ENCODE measurements at places on chromosomes 7 and 10.
A peak's percentile ranks its signal among the peaks of the same experiment; 100 is the strongest.

GRCh38 chr7:142320883-142321282 lies 63.0 kb upstream of the PRSS58 start:
- ATAC-seq, result no peak

DNA sequence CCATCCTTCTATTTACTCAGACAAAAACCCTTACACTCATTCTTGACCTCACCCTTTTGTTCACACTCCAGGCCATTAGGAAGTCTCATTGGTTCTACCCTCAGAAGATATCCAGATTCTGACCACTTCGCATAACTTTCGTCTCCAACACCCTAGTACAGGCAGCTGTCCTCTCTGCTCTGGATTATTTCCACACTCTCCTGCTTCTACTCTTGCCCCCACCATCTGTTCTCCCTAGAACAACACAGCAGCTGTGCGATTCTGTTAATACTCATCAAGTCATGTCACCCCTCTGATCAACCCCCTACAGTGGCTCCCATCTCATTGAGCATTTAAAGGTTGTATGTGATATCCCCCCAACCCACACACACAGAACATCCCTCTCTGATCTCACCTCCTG lies 15.5 kb upstream of the TRIL start:
- ATAC-seq, result no peak

GRCh38 chr10:61390851-61391250 lies 62.3 kb downstream of the TMEM26 start:
- ATAC-seq, result no peak

DNA sequence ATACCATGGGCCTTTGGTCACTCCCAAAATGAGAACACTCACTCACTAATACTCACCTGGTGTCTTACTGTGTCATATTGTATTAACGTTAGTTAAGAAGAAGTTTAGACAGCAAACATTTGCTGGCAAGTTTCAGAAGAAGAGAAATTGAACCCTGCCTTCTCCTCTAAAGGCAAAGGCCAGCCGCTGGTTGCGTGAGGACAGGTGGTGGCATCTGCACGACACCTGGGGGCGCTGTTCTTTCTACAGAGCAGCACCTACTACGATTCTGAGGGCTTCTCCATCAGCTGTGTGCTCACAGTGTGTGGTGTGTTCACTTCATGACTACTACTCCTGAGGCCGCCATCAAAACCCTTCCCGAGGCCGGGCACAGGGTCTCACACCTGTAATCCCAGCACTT lies 17.9 kb upstream of the CLEC2L start:
- ATAC-seq, result no peak

GRCh38 chr7:120259386-120259785 lies 13.6 kb upstream of the KCND2 start:
- ATAC-seq, result no peak

DNA sequence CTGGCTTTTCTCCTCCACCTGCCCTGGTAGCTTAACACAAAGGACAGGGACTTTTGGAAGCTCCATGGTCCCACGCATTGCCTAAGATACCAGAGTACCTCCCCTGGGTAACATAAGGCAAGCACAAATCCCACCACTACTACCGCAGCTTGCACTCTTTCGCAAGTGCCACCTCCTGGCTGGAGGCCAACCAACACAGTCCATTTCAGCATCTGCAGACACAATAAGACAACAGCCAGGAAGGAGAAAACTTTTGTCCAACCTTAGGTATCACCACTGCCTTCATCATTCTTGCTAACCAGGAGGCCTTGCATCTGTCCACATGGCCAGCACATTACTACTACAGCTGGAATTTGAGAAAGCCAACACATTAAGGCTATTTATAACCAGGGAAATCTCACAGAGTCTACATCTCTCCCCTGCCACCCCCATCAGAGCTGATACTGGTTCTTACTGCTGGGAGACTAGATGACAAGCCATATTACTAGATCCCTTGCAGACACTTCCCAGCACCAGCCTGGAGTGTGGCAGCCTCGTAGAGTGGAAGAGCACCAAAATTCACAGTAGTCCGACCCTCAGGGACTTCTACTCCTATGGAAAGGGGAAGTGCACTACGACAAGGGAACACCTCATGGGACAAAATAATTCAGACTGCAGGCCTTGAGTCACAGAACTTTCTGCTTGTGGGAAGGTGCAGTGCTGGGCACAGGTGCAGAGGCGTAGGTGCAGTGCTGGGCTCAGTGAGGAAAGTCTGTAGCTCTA lies 39.8 kb upstream of the CDK13 start:
- ATAC-seq, result no peak

- no peak for ATAC-seq
These were observed 25.2 kb downstream of the AOC1 start for GRCh38 chr7:150877536-150877935.

GRCh38 chr7:158447506-158448171 lies 140.0 kb downstream of the PTPRN2 start:
- no peak for ATAC-seq

- no peak for ATAC-seq
These were observed 139.8 kb upstream of the LYZL2 start for GRCh38 chr10:30769361-30769760.

- peak; percentile 27 for ATAC-seq
These were observed 1.4 kb upstream of the MMD2 start for GRCh38 chr7:4960363-4960762.

- no peak for ATAC-seq
These were observed 87.8 kb downstream of the NRCAM start for GRCh38 chr7:108368466-108368865.

DNA sequence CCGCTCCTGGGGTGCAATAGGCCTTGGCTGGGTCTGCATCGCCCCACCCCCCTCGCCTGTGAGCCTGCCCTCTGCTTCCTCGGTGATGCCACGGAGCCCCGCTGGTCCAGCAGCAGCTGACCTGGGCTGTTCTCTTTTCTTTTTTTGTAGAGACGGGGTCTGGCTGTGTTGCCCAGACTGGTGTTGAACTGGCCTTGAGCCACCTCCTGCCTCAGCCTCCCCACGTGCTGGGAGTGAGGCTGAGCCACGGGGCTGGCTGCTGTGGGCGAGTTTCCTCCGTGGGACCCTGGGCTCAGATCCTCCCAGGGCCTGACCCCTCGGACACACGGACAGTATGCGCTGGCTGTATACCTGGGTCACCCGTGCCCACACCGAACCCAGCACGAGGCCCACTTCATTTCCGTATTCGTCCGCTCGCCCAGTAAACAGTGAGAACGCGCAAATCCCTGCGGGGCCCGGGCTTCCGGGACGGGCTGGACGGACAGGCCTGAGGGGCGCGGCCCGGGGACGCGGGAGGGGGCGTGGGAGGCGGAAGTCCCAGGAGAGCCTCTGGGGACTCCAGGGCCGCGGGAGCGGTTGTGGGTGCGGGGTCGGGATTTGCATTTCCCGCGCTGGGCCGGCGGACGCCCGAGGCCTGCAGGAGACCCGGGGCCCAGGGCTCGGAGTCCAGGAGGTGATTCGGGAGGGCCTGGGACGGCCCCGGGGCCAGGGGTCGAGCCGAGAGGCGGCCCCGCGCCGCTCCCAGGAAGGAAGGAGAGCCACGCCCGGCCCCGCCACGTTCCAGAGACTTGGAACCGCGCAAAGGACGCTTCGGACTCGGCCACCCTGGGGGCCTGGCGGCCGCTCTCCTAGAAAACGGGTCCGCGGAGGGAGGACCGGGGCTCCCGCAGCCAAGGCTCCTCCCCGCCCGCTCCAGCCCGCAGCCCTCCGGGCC lies 57.7 kb upstream of the DNAJB6 start:
- peak; percentile 61 for ATAC-seq

- ATAC-seq, result no peak
These were observed 12.1 kb downstream of the ASB13 start for GRCh38 chr10:5654218-5654755.
